NCI-H1092 treated with DMSO at 0.1 percent for 48 hours (cell line): ENCODE measurements at places on chromosomes 1 and 21.
A peak's percentile ranks its signal among the peaks of the same experiment; 100 is the strongest.

- DNase-seq: no peak
Observed at GRCh38 chr1:206929524-206929923, 7.8 kb upstream of the FCMR start.

DNA sequence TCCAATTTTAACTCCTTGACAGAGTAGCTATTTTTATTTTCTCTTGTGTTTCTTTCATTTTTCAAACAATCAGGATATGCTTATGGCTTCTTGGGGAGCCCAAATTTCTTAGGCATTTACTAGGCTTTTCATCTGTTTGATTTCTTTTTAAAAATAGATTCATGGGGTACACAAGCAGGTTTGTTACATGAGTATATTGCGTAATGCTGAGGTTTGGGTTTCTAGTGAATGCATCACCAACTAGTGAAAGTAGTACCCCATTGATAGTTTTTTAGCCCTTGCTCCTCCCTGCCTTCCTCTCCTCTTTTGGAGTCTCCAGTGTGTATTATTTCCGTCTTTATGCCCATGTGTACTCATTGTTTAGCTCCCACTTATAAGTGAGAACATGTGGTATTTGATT lies 190.7 kb downstream of the CENPF start:
- DNase-seq: no peak

GRCh38 chr1:163191301-163191700 lies 11.4 kb downstream of the RGS5 start:
- no peak for DNase-seq

GRCh38 chr1:245953876-245954660 lies 553.0 kb downstream of the SMYD3 start:
- DNase-seq: no peak

DNA sequence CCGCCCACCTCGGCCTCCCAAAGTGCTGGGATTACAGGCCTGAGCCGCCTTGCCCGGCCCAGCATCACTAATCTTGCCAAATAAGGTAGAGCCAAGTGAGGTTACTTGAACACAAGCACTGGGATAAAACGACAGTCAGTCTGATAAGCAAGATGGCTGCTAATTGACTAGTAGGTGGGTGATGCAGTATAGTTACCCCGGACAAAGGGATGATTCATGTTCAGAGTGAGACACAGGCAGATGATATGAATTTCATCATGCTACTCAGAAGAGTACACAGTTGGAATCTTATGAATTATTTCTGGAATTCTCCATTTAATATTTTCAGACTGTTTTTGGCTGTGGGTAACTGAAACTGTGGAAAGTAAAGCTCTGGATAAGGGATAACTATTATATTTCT lies 178.4 kb downstream of the USP25 start:
- no peak for DNase-seq

GRCh38 chr1:206769304-206769731 lies 1.3 kb upstream of the IL19 start:
- DNase-seq: peak; percentile 17

DNA sequence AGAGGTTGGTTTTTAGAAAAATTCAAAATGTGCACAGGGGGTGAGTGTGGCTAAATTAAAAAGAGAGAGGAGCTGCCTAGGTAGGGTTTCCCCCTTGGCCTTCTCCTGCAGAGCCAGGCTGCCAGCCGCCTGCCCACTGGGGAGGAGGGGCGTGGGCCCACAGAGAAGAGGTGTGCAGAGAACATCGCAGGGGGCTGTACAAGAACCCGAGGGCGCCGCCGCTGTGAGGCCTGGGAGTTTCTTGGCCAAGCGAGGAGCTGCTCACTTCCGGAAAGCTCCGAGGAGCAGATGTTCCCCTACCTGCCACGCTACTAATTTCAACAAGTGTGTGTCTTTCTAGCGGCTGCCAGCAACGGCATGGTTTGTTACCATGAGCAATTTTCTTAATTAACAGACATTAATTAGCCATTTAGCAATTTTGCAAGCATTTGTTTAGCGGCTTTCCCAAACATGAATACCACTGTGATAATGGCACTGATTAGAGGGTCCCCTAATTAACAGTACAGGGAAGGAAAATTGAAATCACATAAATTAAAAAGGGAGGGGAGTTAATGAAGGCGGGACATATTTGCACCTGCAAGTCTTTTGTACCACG lies 59.7 kb downstream of the MRPL37 start:
- DNase-seq: no peak

DNA sequence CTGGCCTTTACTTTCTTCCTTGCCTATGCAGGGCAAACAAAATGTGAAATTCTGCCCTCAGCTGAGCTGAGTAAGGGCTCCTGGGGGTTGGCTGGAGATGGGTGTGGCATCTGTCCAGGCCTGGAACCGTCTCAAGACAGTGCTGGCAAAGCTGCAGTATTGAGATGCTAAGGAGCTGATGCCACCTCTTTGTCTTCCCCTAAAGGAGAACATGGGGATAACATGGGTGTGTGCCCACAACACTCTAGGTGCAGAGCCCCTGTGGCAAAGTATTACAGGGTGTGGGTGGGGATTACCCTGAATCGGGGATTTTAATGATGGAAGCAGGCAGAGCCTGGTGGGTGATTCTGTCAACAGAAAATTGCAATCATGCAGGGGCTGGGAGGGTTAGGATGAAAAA lies 2.5 kb upstream of the ST3GAL3 start:
- DNase-seq: no peak

GRCh38 chr1:30315185-30315960 lies 408.0 kb downstream of the MATN1 start:
- no peak for DNase-seq

GRCh38 chr1:241614572-241614971 lies 25.6 kb downstream of the CHML start:
- no peak for DNase-seq

DNA sequence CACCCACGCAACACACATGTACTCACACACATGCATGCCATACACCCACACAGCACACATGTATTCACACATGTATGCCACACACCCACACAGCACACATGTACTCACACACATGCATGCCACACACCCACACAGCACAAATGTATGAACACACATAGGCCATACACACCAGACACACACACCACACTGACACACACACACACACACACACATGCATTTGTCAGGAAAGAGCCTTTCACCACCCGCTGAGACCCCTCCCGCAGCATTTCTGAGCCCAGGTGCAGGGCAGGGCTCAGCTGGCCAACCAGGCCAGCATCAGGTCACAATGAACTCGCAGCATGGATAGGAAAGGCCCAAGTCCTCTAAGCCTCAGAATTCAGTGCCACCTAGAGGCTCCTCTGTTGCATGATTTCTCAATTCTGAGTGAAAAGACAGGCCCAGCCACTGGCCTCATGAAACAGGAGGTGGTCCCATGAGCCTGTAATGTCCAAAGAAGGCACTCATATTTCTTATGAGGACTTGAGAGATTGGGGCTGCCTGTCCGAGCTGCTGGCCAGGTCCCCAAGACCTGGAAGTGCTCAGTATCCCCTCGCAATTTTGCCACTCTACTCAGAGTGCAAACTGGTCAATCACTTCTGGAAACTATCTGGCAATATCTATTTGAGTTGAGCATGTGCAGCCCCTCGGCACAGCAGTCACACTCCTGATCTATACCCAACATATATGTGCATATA lies 57.3 kb downstream of the PSMG1 start:
- peak; percentile 84 for DNase-seq

DNA sequence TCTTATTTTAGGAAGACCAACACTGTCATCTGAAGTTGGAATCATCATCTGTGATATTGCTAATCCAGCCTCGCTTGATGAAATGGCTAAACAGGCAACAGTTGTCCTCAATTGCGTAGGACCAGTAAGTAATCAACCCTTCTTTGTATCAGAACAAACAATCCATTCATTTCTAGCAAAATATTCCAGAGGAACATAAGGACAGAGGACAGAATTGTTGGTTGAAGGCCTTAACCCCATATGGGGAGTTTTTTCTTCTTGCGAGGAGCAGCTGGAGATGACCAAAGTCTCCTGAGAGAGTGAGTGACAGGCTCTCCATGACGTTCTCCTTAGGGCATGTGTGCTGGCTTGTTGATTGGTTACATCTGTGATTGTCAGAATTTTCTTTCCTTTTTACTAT lies 2.7 kb downstream of the SCCPDH start:
- DNase-seq: no peak
